Stimulated activated CD4-positive, alpha-beta T cell treated with anti-CD3 and anti-CD28 coated beads, Interleukin-15, amount 100 ng/mL, for 48 hours (primary cell): ENCODE measurements at places on chromosomes 11 and 22.

DNA sequence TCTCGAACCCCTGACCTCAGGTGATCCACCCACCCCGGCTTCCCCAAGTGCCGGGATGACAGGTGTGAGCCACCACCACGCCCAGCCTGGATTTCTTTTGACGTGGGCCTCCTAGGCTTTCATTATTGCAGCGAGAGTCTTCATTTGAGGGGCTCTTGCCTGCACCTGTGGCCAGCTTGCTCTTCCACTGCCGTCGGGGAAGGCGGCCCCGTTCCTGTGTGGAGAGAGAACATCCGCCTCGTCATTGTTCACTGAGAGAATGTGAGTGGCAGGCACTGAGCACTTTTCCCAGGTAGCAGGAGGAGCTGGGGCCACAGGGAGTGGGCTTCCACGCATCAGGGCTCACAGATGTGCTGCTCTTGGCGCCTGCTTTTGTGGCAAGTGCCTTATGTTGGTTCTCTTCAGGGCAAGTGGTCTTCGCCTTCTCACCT is 365.0 kb downstream of the TBC1D22A start:
- no peak for DNase-seq

GRCh38 chr22:20436307-20436767 is 1.3 kb downstream of the SCARF2 start:
- DNase-seq, result no peak

- no peak for DNase-seq
Measured at GRCh38 chr11:123719452-123719851, 22.0 kb downstream of the ZNF202 start.

DNA sequence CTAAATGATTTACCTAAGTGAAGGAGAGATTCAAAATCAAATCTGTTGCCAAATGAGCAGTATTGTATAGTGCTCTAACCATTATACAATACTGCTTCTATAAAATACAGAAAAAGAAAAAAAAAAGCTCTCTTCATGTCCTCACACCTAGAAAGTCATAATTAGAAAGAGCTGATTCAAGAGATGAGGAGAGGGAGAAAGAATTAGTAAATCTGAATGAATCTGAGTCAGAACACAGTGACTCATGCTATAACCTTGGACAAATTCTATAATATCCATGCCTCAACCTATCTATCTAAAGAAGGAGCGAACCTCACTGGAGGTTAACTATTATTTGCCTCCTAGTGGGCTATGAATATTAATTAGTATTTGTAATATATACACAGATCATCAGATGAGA is 29.4 kb downstream of the AMBRA1 start:
- no peak for DNase-seq

GRCh38 chr11:81942646-81943045 is 791.0 kb downstream of the FAM181B start:
- DNase-seq, result no peak

GRCh38 chr11:115996125-115996807 is 492.1 kb upstream of the CADM1 start:
- DNase-seq, result no peak

- DNase-seq, result no peak
Measured at GRCh38 chr22:30600921-30601320, 6.1 kb upstream of the TCN2 start.

- no peak for DNase-seq
Measured at GRCh38 chr11:20672575-20672974, 3.2 kb downstream of the NELL1 start.
